Umbilical cord (tissue), 2 donors: ENCODE measurements at places on chromosomes 5 and 9. TPM values are rescaled to one million over a fixed set of nuclear protein-coding genes. Genes with fewer than 3 reads are reported as not detected.

Gene ADAMTSL2
- total RNA-seq, result 1.2 TPM

Gene HMMR
- 5.3 TPM for total RNA-seq

Gene PDLIM4
- total RNA-seq, result 47.9 TPM

Gene ACTBL2
- 3.1 TPM for total RNA-seq

Gene ARAP3
- total RNA-seq, result 5.3 TPM

Gene ATP6V0E1
- 104 TPM for total RNA-seq

Gene PRXL2C
- total RNA-seq, result 17.8 TPM

Gene CATSPER3
- not detected for total RNA-seq

Gene PPP2R2B
- 5.1 TPM for total RNA-seq

Gene TTC16
- total RNA-seq, result 0.24 TPM

Gene CXCL14
- 70.8 TPM for total RNA-seq

Gene SELENOP
- total RNA-seq, result 148 TPM

Gene PKD2L2
- total RNA-seq, result 2.4 TPM

Gene SPINK4
- not detected for total RNA-seq

Gene ATOSB
- total RNA-seq, result 10.8 TPM

Gene LRRC26
- not detected for total RNA-seq

Gene ACTL7A
- total RNA-seq, result 0.96 TPM

Gene GCNT4
- 15.2 TPM for total RNA-seq

Gene TNC
- total RNA-seq, result 437 TPM

Gene ADGRD2
- total RNA-seq, result not detected

Gene ANKRD31
- total RNA-seq, result 1.2 TPM

Gene SHISAL2B
- total RNA-seq, result not detected

Gene CCDC171
- 61.4 TPM for total RNA-seq

Gene FOXD4L3
- total RNA-seq, result 1.4 TPM

Gene GAS1
- total RNA-seq, result 436 TPM

Gene USP20
- 27.2 TPM for total RNA-seq

Gene PCDHGB2
- 4.6 TPM for total RNA-seq

Gene BTNL8
- not detected for total RNA-seq

Gene PTPA
- 24.1 TPM for total RNA-seq

Gene DMRTA1
- total RNA-seq, result 4.3 TPM

Gene PNPLA7
- total RNA-seq, result 4.3 TPM

Gene WWC1
- 1.2 TPM for total RNA-seq

Gene SERINC5
- total RNA-seq, result 17.1 TPM

Gene CCIN
- total RNA-seq, result 0.96 TPM

Gene DIRAS2
- total RNA-seq, result 12.0 TPM

Gene UGT3A2
- total RNA-seq, result not detected

Gene CDC20B
- 0.96 TPM for total RNA-seq

Gene CCL19
- total RNA-seq, result not detected

Gene WNK2
- 10.4 TPM for total RNA-seq

Gene TRPM3
- total RNA-seq, result 8.2 TPM

Gene SIGMAR1
- 35.4 TPM for total RNA-seq
